MV-4-11 (cell line): ENCODE measurements at places on chromosomes 3 and 15.

DNA sequence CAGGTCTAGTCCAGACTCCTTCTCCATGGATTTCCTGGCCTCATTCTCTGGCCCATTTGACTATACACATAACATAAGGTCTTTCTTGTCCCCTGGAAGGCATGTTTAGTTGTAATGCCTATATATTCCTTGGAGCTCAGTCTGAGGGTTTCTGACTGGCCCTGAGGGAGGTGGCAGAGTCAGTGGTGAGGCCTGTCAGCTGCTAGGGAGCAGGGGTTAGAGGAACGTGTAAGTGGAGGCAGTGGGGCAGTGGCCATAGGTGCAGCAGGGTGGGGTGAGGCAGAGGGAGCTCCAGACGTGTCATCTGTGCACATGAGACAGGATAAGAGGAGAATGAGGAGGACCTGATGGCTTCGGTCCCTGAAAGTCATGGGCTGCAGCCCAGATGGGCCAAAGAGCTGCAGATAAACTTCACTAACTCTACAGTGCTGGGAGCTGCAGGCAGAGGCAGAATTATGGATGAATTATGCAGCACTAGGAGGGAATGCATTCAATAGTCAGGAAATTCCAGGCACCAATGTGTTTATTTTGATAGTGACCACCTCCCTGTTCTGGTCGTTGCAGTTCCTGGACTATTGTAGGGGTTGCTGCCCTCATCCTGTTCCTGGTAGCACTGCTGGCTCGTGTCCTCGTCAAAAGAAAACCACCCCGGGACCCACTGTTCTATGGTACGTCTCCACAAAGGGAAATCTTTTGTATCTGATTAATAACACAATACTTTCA lies 4.9 kb downstream of the TM6SF1 start:
- DNase-seq, result no peak

GRCh38 chr3:124248471-124249028 lies 256.6 kb upstream of the ROPN1 start:
- no peak for DNase-seq

DNA sequence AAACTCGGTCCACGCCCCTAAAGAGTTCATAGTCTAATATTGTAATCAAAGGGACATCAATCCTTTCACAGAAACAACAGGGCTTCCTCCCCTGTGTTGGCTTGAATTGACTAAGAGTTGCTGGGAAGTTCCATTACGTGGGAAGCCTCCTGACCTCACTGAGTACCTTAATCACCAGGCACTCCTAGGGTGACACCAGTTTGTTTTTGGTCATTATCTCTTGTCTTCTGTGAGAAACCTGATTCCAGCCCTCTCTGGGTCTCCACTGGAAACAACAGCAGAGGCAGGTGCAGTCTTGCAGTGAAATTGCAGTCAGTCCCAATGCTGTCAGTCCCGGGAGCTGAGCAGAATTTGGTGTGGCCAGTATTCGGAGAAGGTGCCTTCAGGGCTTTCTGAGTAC lies 55.4 kb downstream of the BOC start:
- no peak for DNase-seq

GRCh38 chr3:161905520-161906132 lies 409.0 kb downstream of the OTOL1 start:
- no peak for DNase-seq

DNA sequence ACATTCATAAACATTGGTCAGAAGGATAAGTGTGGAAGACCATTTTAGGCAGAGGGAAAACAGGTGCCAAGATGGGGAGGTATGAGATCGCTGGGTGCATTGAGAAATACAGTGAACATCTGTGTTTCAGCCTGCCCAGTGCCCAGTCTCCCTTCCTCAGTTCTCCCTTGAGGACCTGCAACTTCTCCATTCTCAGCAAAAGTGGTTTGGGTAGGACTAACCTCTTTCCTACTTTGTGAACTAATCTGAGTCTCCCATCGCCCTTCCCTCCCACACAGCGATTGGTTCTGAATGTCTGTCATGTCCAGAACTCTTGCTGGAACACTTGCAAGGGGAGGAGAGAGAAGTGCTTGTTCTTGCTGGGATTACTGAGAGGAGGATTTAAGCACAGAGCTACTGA lies 10.9 kb upstream of the CCNL1 start:
- DNase-seq, result peak; percentile 95

DNA sequence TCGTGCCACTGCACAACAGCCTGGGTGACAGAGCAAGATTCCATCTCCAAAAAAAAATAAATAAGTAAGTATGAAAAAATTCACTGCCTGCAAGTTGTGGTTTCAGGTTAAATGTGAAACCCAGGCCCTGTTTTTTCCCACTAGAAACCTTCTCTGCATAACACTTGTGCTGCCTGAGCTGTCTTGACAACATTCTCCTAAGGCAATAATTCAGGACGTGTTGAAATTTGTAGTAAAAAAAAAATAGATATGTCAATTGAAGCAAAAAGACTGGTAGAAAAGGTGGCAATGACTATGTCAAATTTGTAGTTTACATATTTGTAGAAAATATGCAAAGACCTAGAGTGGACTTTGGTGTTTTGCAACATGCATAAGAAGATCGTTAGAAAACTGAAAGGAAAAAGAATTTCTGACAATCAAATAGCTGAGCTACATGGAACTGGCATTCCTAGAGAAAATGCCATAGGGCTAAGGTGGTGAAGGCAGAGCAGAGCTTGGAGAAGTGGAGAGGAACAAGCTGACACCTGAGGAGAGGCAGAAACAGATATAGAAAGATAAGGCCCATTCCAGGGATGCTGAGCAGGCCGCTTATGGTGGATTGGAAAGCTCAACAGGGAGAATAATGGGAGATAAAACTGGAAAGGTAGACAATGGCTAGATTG lies 150.2 kb downstream of the PLCH1 start:
- no peak for DNase-seq

GRCh38 chr3:185060655-185061054 lies 92.2 kb downstream of the C3orf70 start:
- DNase-seq, result no peak

GRCh38 chr3:31980530-31981205 lies 394 bp downstream of the OSBPL10 start:
- DNase-seq, result no peak

GRCh38 chr15:34472947-34473346 lies 35.3 kb upstream of the GOLGA8A start:
- DNase-seq, result peak; percentile 26

DNA sequence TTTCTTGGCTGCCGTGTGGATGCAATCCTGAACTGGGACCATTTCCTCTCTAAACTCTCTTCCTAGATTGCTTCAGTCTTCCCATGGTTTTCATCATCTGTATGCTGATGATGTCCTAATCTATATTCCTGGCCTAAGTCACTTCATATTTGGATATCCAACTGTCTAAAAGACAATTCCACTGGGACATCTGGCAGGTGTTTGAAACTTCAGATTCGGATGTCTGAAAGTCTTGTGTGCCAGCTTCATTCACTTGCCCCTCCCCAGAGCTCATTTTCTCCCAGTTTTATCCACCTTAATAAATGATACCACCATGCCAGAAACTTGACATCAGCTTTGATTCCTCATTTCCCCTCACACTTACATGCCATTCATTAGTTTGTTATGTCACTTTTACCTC lies 134.9 kb upstream of the PTX3 start:
- no peak for DNase-seq

GRCh38 chr3:57778494-57778893 lies 22.4 kb downstream of the SLMAP start:
- peak; percentile 60 for DNase-seq

DNA sequence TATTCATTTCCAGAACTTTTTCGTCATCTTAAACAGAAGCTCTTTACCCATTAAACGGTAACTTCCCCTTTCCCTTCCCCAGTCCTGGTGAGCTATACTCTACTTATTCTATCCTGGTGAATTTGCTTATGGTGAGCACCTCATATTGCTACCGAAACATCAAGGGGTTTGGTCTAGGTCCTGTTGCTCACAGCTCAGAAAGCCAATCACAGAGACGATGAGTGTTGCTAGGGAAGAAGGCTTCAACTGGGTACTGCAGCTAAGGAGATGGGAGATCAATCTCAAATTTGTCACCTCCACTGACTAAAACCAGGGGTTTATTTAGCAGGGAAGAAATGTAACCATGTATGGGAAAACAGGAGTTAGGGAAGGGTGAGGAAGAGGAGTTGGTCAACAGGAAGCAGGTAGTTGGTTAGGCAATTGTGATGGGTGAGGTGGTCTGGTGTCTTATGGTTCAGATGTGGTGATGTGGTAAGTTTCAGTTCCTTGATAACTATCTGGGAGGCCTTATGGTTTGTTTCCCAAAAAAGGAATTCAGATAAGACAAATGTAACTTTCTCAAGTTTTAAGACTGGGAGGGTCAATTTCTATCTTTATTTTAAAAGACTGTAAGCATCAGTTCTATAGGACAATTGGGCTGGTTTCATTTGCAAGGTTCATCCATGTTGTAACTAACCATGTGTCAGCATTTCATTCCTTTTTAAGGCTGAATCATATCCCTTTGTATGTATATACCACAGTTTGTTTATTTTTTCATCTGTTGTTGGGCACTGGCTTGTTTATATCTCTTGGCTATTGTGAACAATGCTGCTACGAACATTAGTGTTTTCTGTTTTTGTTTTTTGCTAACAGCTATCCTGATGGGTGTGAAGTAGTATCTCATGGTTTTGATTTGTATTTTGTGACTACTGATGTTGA lies 24.3 kb downstream of the ARHGAP11B start:
- peak; percentile 80 for DNase-seq

DNA sequence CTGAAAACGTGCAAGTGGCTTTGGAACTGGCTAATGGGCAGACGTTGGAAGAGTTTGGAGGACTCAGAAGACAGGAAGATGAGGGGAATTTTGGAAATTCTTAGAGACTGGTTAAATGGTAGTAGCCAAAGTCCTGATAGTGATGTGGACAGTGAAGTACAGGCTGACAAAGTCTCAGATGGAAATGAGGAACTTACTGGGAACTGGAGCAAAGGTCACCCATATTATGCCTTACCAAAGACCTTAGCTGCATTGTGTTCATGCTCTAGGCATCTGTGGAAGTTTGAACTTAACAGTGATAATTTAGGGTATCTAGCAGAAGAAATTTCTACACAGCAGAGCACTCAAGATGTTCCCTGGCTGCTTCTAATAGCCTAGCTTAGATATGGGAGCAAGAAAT lies 28.6 kb upstream of the SERPINI2 start:
- peak; percentile 74 for DNase-seq

- peak; percentile 60 for DNase-seq
Observed at GRCh38 chr15:79467865-79468586, 35.9 kb downstream of the MINAR1 start.
